Neural progenitor cell (in vitro differentiated cells): ENCODE measurements at places on chromosomes 4 and X. TPM values are rescaled to one million over a fixed set of nuclear protein-coding genes. Genes with fewer than 3 reads are reported as not detected.

DNA sequence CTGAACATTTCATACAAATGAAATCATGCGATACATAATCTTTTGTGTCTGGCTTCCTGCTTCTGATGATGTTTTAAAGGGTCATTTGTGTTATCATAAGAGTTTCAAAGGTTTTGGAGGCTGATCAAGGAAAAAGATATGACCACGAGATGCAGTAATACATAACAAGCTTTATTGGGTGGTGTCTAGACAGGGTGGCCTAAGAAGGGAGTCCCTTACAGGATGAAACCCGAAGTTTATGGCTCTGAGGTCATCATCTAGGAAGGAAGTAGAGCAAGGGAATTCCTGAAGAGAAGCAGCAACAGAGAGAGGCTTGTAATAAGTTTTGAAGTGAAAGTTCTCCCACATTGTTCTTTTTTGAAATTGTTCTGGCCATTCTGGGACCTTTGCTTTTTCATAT is 40.8 kb upstream of the SOD3 start:
- no peak for DNase-seq

DNA sequence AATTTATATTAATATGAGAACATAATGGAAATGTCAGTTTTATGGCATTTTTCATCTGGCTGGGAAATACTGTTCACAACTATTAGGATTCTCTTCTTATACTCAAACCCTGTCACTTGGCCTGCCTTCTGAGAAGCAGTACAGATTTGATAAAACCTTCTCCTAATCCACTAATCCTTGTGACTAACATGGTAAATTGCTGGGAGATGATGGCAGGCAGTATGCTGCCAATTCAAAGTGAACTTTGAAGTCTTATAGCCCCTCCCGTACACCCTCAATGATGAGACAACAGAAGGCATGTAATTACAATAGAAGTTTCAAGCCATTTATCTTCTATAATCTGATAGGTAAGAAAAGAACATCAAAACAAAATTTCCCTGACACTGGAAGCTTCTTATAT is 36.9 kb downstream of the PAQR3 start:
- DNase-seq, result no peak

FGF5 gene
- total RNA-seq, result not detected in 2 replicates

SPATA4 gene
- total RNA-seq, result 0.09 TPM in 1 of 2 replicates, not detected in the other

GRCh38 chrX:129716507-129716906 is 22.3 kb upstream of the XPNPEP2 start:
- DNase-seq, result no peak

DNA sequence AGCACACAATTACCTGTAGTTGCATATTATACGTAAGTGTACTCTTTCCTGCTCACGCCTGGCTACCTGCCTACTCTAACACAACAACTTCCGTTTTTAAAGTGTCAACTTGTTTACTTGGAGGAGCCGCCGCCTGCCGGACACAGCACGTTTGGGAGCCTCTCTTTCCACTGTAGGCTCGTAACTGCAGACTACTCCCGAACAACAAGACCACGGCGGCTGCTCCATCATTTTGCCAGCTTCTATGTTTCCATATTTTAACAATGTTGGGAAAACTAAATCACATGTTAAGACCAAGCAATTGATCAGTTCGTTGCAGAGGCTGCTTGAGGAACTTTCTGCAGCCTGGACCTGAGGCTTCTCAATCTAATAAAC is 841 bp downstream of the MTNR1A start:
- peak; percentile 72 for DNase-seq

SPIN3 gene
- total RNA-seq, result 17.8 and 22.0 TPM in 2 replicates

DNA sequence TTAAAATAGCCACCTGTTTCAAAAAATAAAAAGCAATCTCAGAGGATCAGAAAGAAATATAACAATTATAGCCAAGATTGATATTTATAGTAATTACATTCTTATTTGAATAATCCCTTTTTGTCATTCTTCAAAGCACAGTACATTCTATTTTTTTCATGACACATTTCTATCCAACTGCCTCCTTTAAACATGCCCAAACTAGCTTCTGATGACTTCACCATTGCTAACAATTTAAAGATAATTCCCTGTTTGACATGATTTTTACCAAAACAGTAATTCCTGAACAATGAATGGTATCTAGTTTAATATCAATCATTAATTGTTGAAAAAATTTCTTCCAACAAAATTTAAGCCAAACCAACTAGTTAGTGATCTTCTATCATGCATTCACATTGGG is 172.4 kb downstream of the SNCA start:
- no peak for DNase-seq

CT45A8 gene
- not detected in 2 replicates for total RNA-seq

LRIT3 gene
- 0.09 and 0.15 TPM in 2 replicates for total RNA-seq

DNA sequence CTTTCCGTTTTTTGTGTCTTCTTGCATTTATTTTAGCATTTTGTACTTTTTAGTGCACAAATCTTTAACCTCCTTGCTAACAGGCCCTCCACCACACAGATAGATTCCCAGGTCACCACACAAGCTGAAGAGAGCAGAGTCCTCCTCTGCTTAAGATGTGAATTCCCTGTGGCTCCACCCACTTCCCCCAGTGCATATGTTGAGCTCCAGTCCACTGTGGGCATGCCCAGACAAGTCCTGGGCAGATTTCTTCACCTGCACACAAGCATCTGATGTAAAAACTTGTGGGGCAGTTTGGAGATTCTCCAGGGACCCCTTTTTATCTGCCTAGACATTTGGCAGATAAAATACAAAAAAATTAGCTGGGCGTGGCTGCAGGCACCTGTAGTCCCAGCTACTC is 19.8 kb upstream of the PASD1 start:
- DNase-seq, result no peak

DNA sequence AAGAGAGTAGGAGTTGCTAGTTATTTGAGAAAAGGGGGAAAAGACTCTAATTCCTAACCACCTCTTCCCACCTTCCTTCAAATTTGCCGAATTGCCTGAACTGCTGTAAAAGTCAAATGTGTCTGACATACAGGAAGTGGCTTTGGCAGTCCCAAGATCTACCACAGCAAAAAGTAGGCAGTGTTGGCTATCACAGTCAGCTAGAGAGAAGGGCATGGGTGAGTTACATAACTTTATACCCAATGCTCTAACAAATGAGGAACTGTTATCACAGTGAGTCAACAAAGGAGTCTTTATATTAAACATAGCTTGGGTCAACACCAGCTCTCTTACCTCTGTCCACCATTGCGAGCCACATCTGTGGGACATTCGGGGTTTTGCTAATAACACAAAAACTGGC is 2.4 kb upstream of the MBNL3 start:
- DNase-seq, result no peak

DNA sequence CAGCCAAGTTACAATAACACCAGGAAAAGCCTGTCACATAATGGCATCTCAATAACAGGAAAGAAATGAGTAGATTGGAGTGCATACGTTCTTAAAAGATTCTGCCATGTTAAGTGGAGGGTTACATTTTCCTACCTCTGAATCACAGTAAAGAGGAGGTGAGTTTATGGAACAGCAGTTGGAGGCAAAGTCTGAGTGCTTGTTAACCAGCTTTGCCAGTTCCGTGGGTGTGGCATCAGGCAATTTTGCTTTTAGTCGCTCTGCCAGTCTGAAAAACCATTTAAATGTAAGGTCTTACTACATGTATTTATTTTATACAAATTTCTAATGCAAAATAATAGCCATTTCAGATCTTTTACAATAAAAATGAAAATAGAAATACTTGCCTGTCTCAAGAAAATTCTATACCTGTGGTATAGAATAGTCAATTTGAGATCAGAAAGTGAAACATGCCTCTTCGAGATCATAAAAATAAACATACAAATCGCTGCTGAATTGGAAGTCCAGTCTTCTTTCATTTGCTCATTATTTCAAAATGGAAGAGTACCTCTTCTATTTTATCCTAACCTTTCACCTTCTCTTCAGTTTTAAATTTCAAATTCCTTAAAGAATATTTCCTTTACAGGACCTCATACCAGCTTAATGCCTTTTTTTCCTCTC is 31.4 kb downstream of the GC start:
- DNase-seq, result no peak

TTC29 gene
- total RNA-seq, result 0.09 and 0.15 TPM in 2 replicates

IL1RAPL2 gene
- total RNA-seq, result not detected in 2 replicates

PYURF gene
- total RNA-seq, result 87.1 and 106 TPM in 2 replicates

VCX gene
- total RNA-seq, result not detected in 2 replicates

GABRE gene
- 0.92 and 1.1 TPM in 2 replicates for total RNA-seq

ABLIM2 gene
- 0.24 and 1.2 TPM in 2 replicates for total RNA-seq

DNA sequence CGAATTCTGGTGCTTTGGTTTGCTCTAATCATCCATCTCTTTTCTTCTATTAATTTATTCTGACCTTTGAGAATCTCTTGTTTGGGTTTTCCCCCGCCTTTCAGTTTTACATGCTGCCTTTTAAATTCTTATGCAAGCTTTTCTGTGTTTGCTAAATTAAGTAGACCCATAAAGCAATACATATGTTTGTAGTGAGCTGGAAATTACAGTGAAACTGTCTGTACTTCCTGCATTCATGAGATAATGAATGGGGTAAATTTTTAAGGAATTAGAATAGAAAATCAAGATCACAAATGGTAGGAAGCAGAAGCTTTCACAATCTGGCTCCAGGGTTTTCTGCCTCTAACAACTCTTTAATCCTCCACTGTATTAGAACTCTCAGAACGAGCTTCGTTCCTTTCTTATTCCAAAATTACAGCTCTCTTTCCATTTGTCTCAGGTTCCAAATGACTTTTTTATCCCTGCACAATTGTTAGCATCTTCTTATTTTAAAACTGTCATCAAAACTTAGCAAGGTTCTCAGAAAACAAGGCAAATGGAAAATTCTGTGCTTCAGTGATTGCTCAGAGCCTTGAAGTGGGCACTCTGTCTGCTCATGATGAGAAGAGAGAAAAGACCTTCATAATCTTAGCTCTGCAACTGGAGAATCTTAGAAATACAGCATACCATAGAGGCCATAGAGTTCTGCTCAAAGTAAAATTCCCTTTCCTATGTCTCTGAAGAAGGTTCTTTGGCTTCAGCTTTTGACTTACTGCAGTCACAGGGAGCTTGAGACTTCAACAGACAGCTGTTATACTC is 108.2 kb downstream of the EGF start:
- no peak for DNase-seq

- no peak for DNase-seq
These were observed 49.4 kb downstream of the ANXA3 start for GRCh38 chr4:78601013-78601412.

GRCh38 chrX:48936429-48937053 is 17.7 kb upstream of the PIM2 start:
- no peak for DNase-seq

DNA sequence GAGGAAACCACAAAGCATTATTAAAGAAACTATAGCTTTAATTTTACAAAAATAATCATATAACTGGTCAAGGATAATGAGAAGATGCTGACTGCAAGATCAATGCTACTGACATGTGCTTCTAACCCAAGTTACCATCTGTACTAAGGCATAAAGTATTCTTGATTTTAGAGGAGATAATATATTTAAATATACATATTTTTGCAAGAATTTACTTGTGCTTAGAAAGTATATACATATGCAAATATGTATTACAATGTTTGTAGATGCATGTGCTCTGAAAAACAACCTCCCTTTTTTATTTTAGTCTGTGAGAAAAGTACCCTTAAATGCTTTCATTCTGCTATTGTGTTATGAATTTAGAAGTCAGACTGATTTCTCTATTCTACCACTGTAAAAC is 740.7 kb upstream of the SLIT2 start:
- no peak for DNase-seq

DNA sequence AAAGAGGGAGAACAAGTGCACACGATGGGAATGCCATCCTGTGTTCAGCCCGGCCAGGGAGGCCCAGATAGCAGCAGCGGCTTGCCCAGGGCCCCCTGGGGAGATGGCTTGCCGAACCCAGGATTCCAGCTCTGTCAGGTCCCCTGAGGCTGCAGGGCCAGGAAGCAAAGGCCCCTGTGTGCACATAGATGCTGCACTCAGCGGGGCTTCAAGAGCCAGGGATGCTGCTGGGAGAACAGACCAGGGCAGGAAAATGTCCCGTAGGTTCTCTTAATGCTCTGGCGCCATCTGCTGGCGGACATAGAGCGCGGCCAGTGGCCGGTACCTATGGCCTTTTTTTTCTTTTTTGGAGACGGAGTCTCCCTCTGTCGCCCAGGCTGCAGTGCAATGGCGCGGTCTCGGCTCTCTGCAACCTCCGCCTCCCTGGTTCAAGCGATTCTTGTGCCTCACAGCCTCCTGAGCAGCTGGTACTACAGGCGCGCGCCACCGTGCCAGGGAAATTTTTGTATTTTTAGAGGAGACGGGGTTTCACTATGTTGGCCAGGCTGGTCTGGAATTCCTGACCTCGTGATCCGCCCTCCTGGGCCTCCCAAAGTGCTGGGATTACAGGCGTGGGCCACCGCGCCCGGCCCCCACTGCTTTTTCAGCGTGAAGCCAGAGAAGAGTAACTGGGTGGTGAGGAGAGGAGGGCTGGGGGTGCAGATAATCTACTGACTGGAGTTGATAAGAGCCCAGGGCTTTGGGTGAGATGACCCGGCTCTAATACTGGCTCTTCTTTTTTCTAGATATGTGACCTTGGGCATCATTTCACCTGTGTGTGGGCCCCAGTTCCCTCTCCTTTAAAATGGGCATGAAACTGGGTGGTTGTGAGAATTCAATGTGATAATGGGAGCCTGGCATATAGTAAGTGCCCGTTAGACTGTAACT is 22.5 kb downstream of the MED28 start:
- peak; percentile 90 for DNase-seq

DNA sequence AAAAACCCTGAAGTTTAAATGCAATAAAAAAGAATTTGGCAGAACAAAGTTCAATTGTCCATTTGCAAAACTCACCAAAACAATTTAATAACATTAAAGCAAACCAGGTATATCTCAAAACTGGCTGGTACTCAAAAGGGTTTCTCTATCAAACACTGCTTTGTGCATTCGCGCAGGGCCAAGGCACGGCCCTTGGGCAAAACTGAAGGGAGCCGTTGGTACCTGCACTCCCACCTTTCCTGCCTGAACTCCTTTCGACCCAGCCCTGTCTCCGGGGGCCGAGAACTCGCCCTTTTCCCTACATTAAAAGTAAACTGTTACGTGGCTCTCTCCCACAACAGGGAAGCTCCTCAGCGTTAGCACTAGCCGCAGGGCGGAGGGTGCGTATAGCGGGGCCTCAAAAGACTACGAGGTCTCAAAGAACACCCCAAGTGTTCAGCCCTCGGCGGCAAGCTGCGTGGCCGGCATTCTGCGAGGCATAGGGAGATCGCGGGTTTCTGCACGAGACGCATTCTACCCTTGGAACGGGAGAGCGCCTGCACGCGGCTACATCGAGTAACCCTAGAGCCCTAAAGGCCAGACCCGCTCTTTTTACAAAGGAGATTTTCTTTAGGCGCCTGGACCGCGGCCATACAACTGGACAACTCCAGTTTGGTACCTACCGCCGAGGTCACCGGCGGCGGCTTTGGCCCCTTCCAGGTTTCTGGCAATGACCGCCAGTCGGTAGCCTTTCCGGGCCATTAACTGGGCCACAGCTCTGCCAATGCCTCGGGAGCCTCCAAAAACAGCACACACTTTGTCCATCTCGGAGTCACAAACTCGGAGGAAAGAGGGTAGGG is 550 bp downstream of the CBR4 start:
- DNase-seq, result peak; percentile 82

GRCh38 chrX:154751203-154751668 is 359 bp upstream of the GAB3 start:
- no peak for DNase-seq

DNA sequence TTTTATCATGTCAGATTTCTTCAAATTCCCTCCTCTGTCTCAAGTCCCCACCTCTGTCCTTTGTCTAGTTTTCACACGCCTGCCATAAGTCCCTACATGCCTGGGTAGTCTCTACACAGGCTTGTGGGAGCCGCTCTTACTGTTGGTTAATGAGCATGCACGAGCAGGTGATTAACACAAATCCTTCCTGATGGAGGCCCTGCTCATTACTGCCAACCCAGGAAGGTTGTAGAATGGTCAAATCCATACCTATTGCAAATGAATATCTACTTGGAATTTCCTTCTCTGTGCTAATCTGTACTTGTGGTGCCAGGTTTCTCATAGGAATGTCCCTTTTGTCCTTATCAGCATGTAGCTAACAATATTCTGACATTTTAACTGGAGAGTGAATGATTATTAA is 208.4 kb upstream of the HDX start:
- peak; percentile 40 for DNase-seq
